Large intestine (tissue), 12 donors: ENCODE measurements at places on chromosomes 16 and 17.

DNA sequence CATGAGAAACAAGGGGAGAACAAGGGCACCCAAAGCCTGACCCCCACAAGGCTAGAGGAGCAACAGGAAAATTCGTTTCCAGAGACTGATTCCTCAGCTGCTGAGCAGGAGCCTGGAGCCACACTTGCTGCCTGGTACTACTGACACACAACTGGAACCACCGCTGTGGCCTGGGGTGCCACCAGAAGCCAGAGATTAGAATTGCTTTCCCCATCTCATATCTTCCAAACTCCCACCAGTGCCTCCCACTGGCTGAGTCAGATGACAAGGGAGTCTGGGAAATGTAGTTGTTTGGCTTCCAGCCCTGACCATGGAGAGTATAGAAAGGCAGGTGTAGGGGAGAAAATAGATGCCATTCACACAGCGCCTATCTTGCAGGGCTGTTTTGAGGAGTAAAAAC lies 4.1 kb upstream of the TMEM11 start:
- H3K4me3 ChIP-seq: no peak overlapping the region
- no peaks in the 10 kb centered on the region for H3K27me3 ChIP-seq
- peaks cover under 1% of the 10 kb centered on the region for H3K4me1 ChIP-seq
- H3K27ac ChIP-seq: no peak overlapping the region
- peaks cover 4% of the 10 kb centered on the region for H3K36me3 ChIP-seq

DNA sequence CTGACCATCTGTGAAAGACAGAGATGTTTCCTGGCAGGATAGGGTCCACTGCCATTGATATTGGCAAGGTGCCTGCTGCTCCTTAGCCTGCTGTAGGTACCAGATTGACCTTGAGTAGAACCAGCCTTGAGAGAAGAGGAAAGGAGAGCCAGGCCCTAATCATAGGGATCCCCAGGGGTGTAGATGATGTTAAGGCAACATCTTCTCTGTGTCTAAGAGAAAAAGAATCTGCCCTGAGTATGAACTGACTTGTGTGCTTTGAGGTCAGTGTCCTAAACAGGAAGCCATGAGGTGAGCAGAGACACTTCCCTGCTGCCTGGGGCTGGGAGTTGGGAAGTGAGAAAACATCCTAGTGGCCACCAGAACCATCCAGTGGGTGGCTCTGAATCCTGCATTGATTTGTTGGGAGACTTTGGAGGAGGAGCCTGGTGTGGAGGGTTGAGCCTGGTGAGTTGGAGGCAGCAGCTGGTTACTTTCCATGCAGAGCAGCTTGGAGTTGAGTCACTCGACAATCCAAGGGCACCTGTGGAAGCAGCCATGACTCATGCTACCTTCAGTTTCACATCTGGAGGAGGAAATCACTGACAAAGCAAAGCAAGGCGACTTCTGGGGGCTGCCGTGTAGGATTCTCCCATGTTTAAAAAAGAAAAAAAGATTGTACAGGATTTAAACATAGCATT lies 47.8 kb downstream of the BMERB1 start:
- H3K27me3 ChIP-seq: no peaks in the 10 kb centered on the region
- H3K4me3 ChIP-seq: no peak overlapping the region
- H3K27ac ChIP-seq: no peak overlapping the region
- no peaks in the 10 kb centered on the region for H3K4me1 ChIP-seq
- H3K36me3 ChIP-seq: no peaks in the 10 kb centered on the region

DNA sequence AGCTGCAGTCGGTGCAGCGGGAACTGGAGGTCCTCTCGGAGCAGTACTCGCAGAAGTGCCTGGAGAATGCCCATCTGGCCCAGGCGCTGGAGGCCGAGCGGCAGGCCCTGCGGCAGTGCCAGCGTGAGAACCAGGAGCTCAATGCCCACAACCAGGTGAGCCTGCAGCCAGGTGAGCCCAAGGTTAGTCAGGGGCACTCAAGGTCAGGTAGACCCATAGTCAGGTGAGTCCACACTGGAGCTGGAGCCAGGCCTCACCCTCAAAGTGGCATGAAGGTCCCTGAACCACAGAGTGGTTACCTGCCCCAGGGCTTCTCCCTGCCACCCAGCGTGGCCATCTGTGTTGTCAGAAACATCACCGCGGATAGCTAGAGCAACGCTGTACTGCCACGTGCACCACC lies 32.2 kb downstream of the PLD6 start:
- H3K4me1 ChIP-seq: no peaks in the 10 kb centered on the region
- H3K4me3 ChIP-seq: no peak overlapping the region
- no peak for DNase-seq
- no peaks in the 10 kb centered on the region for H3K27me3 ChIP-seq

DNA sequence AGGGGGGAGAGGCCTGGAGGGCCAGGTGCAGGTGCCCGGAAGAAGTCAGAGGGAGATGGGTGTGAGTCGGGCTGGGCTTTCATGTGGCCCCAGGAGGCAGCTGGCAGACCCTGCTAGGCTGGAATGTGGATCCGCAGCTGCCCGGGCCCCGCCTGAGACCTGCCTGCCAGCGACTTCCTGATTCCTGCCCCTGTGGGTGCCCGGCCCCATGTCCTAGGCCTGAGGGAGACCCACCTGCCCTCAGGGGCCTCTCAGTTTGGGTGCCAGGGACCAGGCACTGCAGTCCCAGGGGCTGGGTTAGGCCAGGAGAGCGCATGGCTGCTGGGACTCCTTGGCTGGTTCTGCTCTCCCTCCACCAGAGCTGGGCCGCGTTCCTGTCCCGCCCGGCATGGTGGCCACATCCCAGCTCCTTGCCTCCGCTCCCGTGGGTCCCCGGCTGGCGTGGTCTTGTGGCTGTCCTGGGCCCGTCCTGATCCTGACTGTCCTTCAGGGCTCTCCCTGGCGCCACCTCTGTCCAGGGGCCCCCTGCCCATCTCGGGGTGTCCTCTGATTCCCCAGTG lies 22.1 kb upstream of the SPNS2 start:
- peak; percentile 82 for DNase-seq
- no peaks in the 10 kb centered on the region for H3K27me3 ChIP-seq
- no peak overlapping the region for H3K4me3 ChIP-seq
- H3K27ac ChIP-seq: peak overlapping the region; percentile 98
- no peaks in the 10 kb centered on the region for H3K36me3 ChIP-seq

DNA sequence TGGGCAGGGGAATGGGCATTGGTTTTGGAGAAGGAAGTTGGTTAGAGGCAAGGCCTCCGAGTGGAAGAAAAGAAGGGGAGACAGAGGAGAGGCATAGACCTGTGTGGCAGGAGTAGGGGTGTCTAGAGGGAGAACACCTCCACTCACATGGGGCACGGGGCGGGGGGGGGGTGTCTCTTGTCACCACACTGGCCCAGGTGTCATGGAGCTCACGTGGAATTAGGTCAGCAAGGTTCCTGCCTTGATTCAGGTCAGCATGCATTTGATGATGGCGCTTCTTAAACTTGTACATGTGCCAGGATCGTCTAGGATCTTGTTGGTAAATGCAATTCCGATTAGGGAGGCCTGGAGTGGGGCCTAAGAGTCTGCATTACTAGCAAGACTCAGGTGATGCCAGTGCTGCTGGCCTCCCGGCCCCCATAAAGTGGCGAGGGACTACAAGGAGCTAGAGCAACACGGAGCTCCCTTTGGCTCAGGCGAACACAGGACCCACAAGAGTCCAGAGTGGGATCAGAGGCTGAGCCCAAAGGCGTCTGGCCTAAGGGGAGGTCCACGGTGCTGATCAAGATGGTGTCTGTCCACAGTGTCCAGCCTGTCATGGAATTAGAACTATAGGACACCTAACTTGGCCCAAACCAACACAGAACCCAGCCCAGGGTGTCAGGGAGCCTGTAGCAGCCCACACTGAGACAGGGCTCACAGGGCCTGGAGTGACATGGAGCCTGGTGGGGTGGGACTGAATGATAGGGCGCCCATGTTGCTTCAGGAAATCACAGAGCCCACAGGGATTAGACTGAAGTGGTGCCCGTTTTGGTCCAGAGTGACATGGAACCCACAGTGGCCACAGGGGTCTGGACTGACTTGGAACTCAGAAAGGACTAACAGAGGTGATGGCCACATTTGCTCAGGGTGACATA lies 16.7 kb downstream of the EPOP start:
- no peak for DNase-seq
- peaks cover 21% of the 10 kb centered on the region for H3K27me3 ChIP-seq
- no peak overlapping the region for H3K27ac ChIP-seq

GRCh38 chr16:27561216-27561615 lies 11.3 kb downstream of the KATNIP start:
- H3K36me3 ChIP-seq: no peaks in the 10 kb centered on the region
- no peaks in the 10 kb centered on the region for H3K27me3 ChIP-seq
- DNase-seq: no peak
- H3K27ac ChIP-seq: no peak overlapping the region
- no peak overlapping the region for H3K4me3 ChIP-seq

GRCh38 chr16:24234737-24235136 lies 21.4 kb upstream of the CACNG3 start:
- H3K4me1 ChIP-seq: no peaks in the 10 kb centered on the region
- no peak overlapping the region for H3K27ac ChIP-seq
- H3K4me3 ChIP-seq: no peak overlapping the region
- H3K27me3 ChIP-seq: no peaks in the 10 kb centered on the region
- H3K36me3 ChIP-seq: no peaks in the 10 kb centered on the region
- no peak for DNase-seq

- DNase-seq: no peak
- peaks cover 4% of the 10 kb centered on the region for H3K4me1 ChIP-seq
- H3K27me3 ChIP-seq: peaks cover 4% of the 10 kb centered on the region
These were observed 77.0 kb downstream of the METRNL start for GRCh38 chr17:83156408-83156807.

DNA sequence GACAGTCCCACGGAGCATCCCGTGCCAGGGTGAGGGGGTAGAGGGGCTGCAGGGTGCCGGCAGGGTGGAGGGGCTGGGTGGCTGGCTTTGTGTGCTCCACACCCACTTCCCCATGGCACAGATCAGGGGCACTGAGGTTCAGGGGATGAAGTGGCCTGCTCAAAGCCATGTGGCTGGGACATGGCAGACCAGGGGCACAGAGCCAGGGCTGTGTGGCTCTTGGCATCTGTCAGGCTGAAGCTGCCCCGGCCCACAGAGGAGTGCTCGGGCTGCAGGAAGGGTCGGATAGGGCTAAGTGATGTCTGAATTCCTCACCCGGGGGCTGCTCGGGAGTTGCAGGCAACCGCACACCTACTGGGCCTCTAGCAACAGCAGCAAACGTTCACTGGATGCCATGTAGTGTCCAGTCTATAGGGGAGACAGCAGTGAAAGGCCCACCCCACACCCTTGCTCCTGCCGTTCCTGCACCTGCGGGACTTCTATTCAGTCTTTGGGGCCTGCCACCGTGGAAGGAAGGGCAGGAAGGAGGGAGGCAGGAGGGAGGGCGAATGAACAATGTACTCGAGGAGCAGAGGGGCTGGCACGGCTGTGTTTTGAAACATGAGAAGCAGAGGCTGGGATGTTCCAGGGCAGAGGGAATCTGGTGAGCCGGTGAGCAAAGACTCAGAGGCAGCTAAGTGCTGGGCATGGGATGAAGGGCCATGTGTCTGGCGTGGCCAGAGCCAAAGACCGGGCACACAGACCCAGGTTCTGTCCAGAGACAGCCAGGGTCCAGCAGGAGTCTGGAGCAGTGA lies 15.1 kb downstream of the SLC5A10 start:
- peaks cover 18% of the 10 kb centered on the region for H3K36me3 ChIP-seq
- DNase-seq: no peak
- H3K4me3 ChIP-seq: no peak overlapping the region
- no peaks in the 10 kb centered on the region for H3K27me3 ChIP-seq
- peak overlapping the region; percentile 17 for H3K27ac ChIP-seq

- H3K27ac ChIP-seq: no peak overlapping the region
- H3K36me3 ChIP-seq: no peaks in the 10 kb centered on the region
- peaks cover 21% of the 10 kb centered on the region for H3K27me3 ChIP-seq
- no peak overlapping the region for H3K4me3 ChIP-seq
- DNase-seq: no peak
These were observed 16.8 kb upstream of the ZNF287 start for GRCh38 chr17:16585796-16586195.

- H3K27ac ChIP-seq: no peak overlapping the region
- peaks cover 9% of the 10 kb centered on the region for H3K27me3 ChIP-seq
- peaks cover 14% of the 10 kb centered on the region for H3K4me1 ChIP-seq
- no peak overlapping the region for H3K4me3 ChIP-seq
- DNase-seq: peak; percentile 26
- H3K36me3 ChIP-seq: no peaks in the 10 kb centered on the region
These were observed 5.0 kb upstream of the KRT13 start for GRCh38 chr17:41510251-41511065.

DNA sequence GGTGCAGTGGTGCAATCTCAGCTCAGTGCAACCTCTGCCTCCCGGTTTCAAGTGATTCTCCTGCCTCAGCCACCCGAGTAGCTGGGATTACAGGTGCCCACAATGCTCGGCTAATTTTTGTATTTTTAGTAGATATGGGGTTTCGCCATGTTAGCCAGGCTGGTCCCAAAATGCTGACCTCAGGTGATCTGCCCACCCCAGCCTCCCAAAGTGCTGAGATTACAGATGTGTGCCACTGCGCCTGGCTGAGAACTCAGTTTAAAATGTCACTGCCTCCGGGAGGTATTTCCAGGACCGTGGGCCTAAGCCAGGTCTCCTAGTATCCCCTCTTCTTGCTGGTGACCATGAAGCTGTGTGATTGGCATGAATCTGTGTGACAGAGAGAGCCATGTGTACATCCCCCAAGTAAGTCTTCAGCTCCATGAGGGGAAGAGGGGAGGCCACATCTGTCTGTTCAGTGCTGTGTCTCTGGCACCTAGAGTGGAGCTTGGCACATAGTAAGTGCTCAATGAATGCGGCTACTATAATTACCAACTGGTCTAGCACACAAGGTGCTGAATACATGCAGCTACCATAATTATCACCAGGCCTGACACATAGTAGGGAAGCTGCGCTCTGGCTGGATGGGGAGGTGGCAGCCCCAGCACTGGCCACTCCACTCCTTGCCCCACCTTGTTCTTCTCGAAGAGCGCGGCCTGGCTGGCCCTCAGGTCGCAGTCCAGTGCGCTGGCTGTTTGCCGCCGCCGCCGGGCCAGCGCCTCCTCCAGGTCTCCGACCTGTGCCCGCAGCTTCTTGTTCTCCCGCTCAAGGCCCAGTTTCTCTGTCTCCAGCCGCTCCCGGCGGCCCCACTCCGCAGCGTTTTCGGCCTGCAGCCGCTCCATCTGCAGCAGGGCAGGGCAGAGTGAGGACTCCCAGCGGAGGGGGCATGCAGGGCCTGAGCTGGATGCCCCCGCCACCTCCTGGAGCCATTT lies 18.7 kb downstream of the CCDC102A start:
- DNase-seq: no peak
- H3K4me1 ChIP-seq: peaks cover 33% of the 10 kb centered on the region
- peaks cover 10% of the 10 kb centered on the region for H3K36me3 ChIP-seq
- no peak overlapping the region for H3K4me3 ChIP-seq

DNA sequence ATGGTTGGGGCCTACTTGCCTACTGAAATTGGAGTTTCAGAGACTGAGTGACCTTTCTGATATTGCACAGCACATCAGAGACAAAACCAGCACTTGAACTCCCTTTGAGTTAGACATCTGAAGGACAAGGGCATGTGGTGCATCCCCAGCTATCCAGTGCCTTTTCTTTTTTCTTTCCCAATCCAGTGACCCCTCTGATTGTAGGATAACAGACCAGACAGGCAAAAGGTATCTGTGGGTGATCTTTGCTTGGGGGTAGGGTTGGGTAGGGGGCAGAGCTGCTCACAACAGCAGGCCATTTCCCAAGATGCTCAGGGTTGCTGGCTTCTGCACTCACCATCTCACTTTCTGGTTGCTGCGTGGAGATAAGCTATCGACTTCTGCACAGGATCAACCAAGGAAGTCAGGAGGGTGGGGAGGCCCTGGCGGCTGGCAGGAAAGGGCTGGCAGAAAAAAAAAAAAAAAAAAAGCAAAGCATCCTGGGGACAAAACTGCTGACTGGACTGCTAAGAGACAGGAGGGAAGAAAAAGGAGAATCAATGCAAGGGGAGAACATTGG lies 42.2 kb downstream of the HOXB1 start:
- no peak overlapping the region for H3K27ac ChIP-seq
- H3K4me3 ChIP-seq: no peak overlapping the region
- no peaks in the 10 kb centered on the region for H3K36me3 ChIP-seq
- peaks cover 55% of the 10 kb centered on the region for H3K27me3 ChIP-seq
